NCI-H2081 treated with DMSO at 0.1 percent for 48 hours (cell line): ENCODE measurements at places on chromosomes 7 and 10.

- no peak for DNase-seq
Measured at GRCh38 chr7:144036302-144036885, 12.4 kb upstream of the OR2A5 start.

DNA sequence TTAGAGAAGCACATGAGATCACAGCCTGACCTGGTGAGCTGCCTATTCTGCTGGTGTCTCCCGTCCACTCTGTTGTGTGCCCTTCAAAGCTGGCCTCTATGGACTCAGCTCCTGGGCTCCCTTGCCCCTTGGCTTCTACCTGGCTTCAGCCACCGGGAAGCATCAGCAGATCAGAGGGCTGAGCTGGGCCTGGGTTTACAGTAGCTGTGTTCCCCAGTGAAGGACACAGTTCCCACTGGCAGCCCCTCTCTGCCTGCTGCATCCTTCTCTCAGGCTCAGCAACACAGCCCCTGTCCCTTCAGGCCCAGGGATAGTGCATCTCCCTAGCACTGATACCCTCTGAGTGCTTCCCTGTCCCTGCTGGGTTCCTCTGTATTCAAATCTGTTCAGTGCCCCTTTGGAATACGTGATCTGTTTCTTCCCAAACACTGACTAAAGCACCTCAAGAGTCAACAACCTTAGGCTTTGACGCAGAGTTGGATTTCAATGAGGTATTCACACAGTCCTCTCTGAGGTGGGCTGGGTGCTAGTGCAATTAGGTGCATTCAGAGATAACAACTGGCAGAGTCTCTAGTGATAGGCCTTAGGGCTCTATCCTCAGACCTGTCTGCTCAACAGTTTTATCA lies 109.8 kb downstream of the GRID1 start:
- DNase-seq, result no peak

- DNase-seq, result no peak
Measured at GRCh38 chr7:7967886-7968543, 581 bp upstream of the GLCCI1 start.

GRCh38 chr10:5650664-5651387 lies 15.6 kb downstream of the ASB13 start:
- DNase-seq, result no peak

DNA sequence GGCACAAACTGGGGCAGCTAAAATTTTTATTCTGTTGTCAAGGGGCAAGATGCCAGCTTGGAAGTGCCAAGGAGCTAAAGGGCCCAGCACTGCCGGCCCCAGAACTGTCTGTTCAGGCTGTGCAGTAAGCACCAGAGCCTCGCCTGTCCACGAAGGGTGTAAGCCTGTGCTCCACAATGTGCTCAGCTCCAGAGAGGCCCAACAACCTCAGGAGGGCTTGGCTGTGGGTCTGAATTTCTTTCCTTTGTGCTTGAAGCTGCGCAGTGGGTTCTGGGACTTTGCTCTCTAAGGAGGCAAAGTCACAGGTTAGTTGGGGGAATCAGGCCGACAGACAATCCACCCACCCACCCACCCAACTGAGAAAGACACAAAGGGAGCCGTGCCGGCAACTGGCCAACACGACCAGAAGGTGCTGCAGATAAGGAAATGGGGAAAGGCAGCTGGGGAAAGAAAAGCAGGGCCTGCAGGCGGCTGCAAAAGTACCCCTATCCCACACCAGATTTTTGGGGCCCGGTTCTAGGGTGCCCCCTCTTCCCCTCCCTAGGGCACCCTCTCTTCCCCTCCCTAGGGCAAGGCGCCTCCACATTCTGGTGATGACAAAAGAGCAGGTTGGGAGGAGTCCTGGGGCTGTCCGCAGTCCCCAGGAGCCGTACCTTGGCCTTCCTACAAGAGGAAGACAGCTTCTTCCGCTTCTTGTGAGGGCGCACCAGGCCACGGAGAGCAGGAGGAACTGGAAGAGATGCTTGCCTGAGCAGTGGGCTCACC lies 7.7 kb downstream of the DDX56 start:
- no peak for DNase-seq

DNA sequence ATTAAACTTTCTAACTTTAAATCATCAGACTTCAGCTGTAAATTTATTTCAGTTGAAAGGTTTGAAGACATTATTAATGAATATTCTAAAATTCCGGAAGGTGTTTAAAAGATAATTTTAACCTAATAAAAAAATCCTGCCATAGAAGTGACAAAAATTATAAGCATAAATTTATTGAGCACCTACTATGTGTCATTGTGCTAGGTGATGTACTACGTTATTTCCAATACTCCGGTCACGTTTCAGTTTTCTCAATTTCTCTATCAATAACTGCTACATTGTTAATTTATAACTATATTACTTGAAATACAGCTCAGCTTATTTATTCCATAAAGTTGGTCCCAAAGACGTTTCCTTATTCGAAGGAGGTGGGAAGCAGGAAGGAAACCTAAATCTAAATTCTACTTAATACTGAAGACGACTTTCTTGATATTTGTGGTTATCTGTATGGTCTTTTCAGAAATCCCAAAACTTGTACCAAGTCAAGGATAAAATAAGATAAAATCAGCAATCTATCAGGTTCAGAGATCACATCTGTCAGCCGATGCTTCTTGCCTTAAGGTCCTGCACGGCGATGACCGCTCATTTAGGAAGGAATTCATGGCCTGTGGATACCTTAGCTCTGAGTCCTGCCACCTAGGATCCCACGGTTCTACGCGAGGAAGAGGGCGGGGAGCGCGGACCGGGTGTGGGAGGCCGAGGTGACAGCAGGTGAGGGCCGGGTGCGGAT lies 1.2 kb upstream of the ZEB1 start:
- no peak for DNase-seq

DNA sequence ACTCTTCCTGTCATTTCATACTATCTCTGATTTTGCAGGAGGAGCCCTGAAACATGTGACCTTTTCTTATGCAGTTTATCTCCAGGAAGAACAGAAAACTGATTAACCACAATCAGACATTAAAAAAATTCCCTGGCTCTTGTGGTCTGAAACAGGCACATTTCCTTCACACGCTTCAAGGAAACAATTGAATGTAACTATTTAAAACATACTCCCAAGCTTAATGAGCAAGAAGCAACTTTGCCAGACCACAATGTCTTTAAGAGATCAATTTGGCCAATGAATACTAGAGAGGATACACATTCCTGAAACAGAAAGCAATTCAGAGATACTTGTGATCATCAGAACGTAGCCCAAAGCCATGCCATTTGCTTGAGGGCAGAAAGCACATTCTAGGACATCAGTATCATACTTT lies 65.8 kb downstream of the PIP4K2A start:
- no peak for DNase-seq

- DNase-seq, result no peak
Measured at GRCh38 chr7:142120524-142120923, 9.0 kb downstream of the MGAM2 start.

DNA sequence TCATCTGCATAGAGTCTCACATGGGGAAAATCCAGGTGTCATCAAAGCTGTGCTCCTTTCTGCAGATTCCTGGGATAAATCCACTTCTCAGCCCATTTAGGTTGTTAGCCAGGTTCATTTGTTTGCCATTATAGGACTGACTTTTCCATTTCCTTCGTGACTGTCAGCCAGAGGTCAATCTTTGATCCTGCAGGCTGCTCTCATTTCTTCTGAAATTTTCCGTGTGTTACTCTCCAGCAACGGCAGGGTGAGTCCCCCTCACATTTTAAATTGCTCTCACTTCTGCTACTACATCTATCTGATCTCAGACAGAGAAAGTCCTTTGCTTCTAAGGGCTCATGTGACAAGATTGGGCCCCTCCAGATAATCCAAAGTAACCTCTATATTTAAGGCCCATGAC lies 150.7 kb upstream of the BET1 start:
- no peak for DNase-seq

- no peak for DNase-seq
Measured at GRCh38 chr7:17030559-17030958, 148.8 kb upstream of the AGR3 start.

DNA sequence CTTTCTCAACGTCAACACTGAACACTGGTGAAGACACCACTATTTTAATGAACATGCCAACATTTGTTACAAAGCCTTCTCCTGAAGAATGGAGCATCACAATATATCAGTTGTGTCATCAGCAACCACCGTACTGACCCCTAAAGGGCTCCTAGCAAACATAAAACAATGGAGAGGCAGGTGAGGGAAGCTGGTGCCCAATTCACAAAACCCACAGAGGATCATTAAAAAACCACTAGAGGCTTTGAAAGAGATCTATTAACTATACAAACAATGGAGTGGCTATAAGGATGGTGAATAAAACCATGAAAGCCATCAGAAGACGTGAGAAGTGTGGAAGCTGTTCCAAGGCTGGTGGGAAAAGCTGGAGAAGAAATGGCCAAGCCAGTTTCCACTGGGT lies 150.8 kb downstream of the FAM107B start:
- no peak for DNase-seq

- DNase-seq, result no peak
Measured at GRCh38 chr10:22568928-22569327, 145.4 kb downstream of the PIP4K2A start.

- DNase-seq, result no peak
Measured at GRCh38 chr10:117169480-117169879, 27.8 kb upstream of the KCNK18 start.

- no peak for DNase-seq
Measured at GRCh38 chr10:58107506-58107905, 160.2 kb downstream of the IPMK start.

GRCh38 chr7:33810356-33810755 lies 95.0 kb upstream of the BMPER start:
- DNase-seq, result no peak

DNA sequence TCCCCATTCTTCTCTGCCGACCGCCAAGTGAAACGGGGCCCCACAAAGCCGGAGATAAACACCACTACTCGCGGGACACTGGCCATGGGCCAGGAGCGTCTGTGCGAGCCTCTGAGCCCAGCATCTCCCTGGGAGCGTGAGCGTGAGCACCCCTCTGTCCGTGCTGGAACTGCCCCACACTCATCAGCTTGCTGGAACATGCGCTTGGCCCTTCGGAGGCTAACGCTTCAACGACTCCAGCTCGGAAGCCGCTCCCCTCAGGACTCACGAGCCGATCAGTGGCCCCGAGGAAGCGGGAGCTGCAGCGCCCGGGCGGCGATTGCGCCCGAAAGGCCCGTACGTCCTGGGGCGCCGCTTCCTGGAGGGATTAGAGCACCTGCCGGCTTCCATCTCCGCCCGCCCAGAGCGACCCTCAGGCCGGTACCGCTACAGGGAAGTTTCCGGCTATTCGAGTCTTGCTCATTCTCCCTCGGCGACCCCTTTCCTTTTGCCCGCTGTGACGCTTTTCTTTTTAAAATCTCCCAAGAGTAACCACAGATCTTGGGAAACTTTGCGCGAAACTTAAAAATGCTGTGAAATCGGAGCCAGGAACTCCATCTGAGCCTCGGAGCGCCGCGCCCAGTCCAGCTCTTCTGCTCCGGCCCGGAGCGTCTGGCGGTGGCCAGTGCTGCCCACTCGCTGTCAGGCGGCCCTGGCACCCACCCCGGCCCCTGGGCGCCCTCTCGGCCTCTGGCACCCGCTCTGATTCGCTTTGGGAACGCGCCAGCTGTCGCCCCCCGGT lies 1.0 kb downstream of the TLL2 start:
- no peak for DNase-seq

DNA sequence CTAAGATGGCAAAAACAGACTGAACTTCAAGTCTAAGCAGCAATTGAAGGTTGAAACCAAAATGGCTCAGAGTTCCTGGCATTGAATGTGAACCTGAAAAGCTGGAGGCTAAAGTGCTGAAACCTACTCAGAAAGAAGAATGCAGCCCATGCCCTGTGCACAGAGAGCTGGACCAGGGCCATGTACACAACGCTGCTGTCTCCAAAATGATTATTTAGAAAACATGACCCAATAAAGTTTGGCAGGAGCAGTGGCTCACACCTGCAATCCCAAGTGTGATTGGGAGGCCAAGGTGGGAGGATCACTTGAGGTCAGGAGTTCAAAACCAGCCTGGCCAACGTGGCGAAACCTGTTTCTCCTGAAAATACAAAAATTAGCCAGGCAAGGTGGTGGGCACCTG lies 158.9 kb downstream of the AKR1D1 start:
- no peak for DNase-seq
